ENCODE measurements at places on chromosomes 2 and 18. TPM values are rescaled to one million over a fixed set of nuclear protein-coding genes. Genes with fewer than 3 reads are reported as not detected.

DNA sequence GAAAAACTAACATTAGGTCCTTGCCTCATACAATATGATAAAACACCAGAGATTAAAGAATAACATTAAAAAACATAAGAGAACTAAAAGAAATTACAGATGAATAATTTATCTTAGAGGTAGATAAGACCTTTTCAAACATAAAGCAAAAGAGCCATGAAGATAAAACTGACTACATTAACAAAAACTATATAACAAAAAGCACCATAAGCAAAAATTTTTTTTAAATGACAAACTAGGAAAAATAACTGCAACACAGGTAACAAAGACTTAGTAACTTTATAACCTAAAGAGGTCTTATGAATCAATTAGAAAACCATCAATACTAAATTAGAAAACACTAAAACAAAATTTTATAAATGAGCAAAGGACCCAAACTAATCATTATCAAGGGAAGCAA is 16.3 kb upstream of the SERTAD2 start:
- H3K4me3 ChIP-seq: no peak overlapping the region
- no peak for DNase-seq
- no peaks in the 10 kb centered on the region for H3K36me3 ChIP-seq
- no peaks in the 10 kb centered on the region for H3K27me3 ChIP-seq
- H3K4me1 ChIP-seq: peaks cover 16% of the 10 kb centered on the region

- H3K27me3 ChIP-seq: no peaks in the 10 kb centered on the region
- no peaks in the 10 kb centered on the region for H3K4me1 ChIP-seq
- no peak overlapping the region for H3K27ac ChIP-seq
- no peak for DNase-seq
- H3K36me3 ChIP-seq: no peaks in the 10 kb centered on the region
Observed at GRCh38 chr2:234320066-234320465, 176.8 kb downstream of the ARL4C start.

- H3K4me1 ChIP-seq: 0 out of 2 replicates have a peak, but pooled peaks cover 3% of the 10 kb centered on the region
- no peak overlapping the region for H3K4me3 ChIP-seq
- no peaks in the 10 kb centered on the region for H3K27me3 ChIP-seq
- no peak overlapping the region for H3K27ac ChIP-seq
- H3K36me3 ChIP-seq: no peaks in the 10 kb centered on the region
- no peak for DNase-seq
Observed at GRCh38 chr2:41657226-41657625, 390.6 kb upstream of the PKDCC start.

GRCh38 chr2:234708091-234708683 is 211.3 kb upstream of the ARL4C start:
- DNase-seq: no peak
- peaks cover 47% of the 10 kb centered on the region for H3K4me1 ChIP-seq
- H3K4me3 ChIP-seq: peak overlapping the region; percentile 15
- peaks cover 50% of the 10 kb centered on the region for H3K27me3 ChIP-seq

DNA sequence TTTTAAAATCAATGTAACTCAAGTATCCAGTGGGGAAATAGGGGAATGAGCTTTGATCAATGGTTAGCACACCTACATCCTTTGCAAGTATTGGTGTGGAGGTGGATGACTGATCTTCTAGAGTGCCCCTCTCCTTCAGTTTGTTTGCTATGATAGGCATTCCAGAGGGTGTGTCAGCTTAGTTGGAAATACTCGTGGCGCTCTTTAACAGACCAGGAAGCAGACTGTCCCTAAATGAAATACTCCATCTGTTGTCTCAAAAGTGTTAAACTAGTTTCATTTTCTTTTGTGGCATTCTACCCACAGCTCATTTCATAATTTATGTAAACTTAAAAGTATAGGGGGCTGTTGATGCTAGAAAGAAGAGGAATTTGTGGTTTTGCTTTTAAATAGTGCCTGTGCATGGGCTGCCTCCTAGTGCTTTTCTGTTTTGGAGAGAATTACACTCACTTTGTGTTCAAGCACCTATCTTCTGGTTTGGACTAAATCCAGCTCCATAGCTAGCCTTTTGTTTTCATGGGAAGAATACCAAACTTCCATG is 66.2 kb downstream of the STAT1 start:
- H3K4me3 ChIP-seq: no peak overlapping the region
- DNase-seq: no peak
- peaks cover 8% of the 10 kb centered on the region for H3K4me1 ChIP-seq
- H3K36me3 ChIP-seq: no peaks in the 10 kb centered on the region

- peaks cover 98% of the 10 kb centered on the region for H3K27me3 ChIP-seq
- H3K4me3 ChIP-seq: peak overlapping the region; percentile 38
- DNase-seq: no peak
Observed at GRCh38 chr2:176129813-176130146, 275 bp downstream of the HOXD8 start.

DNA sequence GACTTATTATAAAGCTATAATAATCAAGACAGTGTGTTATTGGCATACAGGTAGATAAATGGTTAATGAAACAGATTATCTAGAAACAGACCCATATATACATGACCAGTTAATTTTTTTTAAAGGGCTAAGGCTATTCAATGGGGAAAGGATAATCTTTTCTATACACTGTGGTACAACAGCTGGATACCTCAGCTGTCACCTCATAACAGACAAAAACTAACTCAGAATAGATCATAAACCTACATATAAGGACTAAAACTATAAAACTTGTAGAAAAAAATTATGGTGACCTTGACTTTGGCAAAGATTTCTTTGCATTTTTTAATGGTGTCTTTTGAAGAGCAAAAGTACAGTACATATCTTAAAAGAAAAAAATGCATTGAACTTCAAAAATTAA is 30.2 kb downstream of the MAP3K2 start:
- no peak for DNase-seq
- no peak overlapping the region for H3K4me3 ChIP-seq
- peaks cover 26% of the 10 kb centered on the region for H3K4me1 ChIP-seq
- H3K27ac ChIP-seq: no peak overlapping the region
- no peaks in the 10 kb centered on the region for H3K36me3 ChIP-seq

KHK gene
- total RNA-seq: 17.4 TPM

DNA sequence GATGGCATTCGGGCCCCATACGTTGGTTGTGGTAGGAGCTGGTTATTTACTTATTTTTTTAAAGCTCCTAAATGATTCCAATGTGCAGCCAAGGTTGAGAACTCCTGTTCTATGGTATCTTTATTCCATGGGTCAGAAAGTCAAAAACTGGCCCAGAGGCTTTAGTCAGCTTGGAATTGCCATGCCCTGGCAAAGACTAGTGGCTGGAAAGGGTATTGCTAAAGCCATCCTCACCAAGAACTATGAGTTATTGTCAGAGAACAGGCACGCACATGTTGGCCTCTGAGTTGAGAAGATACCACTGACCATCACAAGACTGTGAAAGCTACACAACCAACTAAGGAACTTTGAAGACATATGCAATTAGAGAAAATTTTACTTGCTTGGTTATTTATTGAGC is 47.9 kb upstream of the ACMSD start:
- H3K4me3 ChIP-seq: no peak overlapping the region
- no peak overlapping the region for H3K27ac ChIP-seq
- DNase-seq: no peak
- no peaks in the 10 kb centered on the region for H3K27me3 ChIP-seq
- H3K36me3 ChIP-seq: no peaks in the 10 kb centered on the region

DNA sequence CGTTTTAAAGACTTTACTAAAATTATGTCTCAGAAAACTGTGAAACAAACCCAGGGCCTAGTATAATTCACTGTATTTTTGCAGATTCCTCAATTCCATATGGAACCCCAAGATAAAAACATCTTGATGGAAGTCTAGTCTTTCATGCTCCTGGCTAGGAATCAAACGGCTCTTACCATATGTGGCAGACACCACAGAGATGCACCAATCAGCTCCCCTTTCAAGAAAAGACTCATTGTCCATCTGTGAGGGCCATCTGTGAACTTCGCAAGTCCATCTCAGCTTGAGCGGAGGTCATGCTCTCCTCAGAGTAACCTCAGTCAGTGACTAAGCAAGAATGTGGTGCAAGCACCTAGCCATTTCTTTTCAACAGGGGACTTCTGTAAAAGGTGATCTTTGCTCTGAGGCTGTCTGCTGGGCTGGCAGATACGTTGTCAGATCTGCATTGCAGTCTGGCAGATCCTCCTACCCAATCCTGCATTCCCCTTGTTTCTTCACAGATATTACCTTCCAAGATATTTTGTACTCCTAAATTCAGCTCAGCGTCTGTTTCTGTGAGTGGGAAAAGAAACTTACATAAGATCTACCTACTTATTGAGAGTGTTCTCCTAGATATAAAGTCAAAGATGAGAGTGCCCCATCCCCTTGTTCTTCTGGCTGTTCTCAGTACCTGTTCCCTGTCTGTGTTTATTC is 419.3 kb downstream of the SPAG16 start:
- no peak for DNase-seq
- peaks cover 44% of the 10 kb centered on the region for H3K36me3 ChIP-seq
- no peak overlapping the region for H3K4me3 ChIP-seq
- H3K27me3 ChIP-seq: no peaks in the 10 kb centered on the region
- no peak overlapping the region for H3K27ac ChIP-seq
- H3K4me1 ChIP-seq: no peaks in the 10 kb centered on the region

Data from WTC11 (cell line).